Daoy (cell line): ENCODE measurements at places on chromosomes 5 and 9.

DNA sequence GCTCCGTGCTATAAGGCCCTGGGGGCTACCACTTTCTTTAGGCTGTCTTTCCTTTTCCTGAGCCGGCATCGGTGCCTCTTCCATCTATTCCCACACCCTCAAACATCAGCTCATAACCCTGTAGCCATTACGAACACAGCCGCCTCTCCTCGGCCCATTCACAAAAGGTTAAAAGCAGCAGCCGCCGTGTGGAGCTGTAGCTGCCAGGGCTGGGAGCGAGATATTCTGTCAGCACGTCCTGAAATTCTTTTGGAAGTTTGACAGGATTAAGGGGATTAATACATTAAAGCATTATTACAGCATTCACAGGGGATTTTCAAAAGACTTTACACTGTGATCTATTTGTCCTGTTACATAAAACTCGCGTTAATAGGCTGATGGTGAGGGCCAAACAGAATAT, 428.2 kb downstream of the CDK5RAP2 start:
- DNase-seq: no peak

DNA sequence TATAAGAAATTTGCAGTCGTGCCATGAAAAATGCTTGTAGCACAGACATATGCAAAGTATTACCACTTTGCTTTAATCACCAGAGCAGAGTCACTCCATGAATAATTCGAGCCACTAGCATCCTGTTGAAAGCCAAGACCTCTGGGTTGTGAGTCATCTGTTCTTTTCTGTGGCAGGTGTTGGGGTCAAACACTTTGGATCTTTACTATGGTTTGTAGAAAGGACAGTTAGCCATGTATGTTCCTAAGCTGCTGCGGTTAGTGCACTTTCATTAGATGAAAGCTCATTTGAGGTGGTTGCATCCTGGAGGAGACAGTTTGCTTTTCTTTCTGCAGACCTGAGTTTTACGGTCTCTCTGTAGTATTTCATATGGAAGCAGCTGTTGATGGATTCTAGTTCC, 223.7 kb downstream of the DMRT2 start:
- peak; percentile 51 for DNase-seq

DNA sequence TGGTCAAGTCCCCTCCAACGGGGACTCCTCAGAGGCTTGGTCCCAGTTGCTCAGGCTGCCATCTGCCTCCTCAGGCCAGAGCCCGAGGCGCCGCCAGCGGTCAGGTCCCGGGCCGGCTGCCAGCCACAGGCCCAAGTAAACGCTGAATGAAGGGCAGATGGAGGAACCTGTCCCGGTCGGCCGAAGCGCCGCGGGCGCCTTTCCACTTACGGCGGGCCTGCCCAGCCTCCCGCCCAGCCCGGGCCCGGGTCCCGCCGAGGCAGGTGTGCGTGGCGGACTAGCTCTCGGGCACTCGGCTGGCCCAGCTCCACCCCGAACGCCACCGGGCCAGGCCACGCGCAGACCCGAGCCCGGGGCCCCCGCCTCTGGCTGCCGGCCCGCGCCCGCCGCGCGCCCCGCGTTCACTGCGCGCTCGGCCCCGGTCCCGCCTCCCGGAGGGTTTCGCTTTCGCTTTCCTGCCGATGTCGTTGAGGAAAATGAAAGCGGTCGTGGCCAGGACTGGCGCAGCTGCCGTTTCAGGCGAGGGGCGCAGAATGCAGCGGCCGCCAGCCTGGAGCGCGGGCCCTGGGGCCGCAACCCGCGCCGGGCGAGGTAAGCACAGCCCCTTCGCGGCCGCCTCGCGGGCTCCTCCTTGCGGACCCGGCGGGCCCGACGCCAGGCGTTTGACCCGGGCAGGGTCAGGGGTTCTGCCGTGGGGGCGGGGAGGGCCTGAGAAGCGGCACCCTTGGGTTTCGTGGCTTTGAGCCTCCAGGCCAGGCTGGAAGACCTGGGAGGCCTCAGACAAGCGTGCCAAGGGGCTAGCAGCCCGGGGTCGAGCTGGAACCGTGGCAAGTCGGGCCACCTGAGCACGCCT, 41.2 kb downstream of the SLC22A5 start:
- DNase-seq: peak; percentile 89

- no peak for DNase-seq
Observed at GRCh38 chr5:18276939-18277338, 642.7 kb downstream of the TAF11L14 start.

- no peak for DNase-seq
Observed at GRCh38 chr9:137186385-137186784, 2.0 kb downstream of the ANAPC2 start.

- DNase-seq: peak; percentile 30
Observed at GRCh38 chr5:55421074-55421529, 113.3 kb downstream of the MTREX start.

GRCh38 chr9:105257809-105258208, 13.4 kb downstream of the SLC44A1 start:
- DNase-seq: no peak

- DNase-seq: no peak
Observed at GRCh38 chr9:71549023-71549422, 219.3 kb downstream of the CEMIP2 start.

DNA sequence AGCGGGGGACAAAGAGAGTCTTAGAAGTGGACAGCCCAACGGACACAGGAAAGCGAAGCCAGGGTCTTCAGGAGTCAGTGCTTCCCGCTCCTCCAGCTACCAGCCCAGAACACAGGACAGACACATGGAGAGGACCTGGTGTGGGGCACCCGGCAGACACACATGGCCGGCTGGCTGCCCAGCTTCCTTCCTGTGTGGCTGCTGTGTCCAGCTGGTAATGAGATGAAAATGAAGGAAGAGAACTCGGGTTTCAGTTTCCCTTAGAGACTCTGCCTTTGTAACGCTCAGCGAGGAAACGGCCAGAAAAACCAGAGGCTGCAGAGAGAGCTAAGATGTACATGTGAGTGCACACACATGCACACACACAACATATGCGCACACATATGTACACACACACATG, 87.5 kb downstream of the SECISBP2 start:
- no peak for DNase-seq
